ENCODE measurements at places on chromosomes 5 and 9. TPM values are rescaled to one million over a fixed set of nuclear protein-coding genes. Genes with fewer than 3 reads are reported as not detected.

DNA sequence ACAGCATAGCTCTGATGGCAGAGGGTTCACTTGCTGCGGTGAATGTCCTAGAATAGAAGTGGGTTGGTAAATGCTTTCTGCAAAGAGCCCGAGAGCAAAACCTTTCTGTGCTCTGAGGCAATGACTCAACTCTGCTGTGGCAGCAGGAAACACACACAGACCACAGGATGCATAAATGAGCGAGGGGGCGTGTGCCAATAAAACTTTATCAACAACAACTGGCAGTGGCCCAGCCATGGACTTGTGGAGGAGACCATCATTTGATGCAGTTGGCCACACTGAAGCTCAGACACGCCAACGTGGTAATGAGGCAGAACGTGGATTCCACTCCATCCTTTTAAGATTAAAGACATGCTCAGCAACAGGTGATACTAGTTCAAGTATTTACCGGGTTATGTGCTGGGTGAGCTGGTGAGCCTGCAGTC is 6.8 kb downstream of the MRPL36 start:
- H3K36me3 ChIP-seq, result peaks cover 8% of the 10 kb centered on the region
- H3K4me1 ChIP-seq, result peaks cover 7% of the 10 kb centered on the region
- H3K4me3 ChIP-seq, result no peak overlapping the region
- H3K27me3 ChIP-seq, result no peaks in the 10 kb centered on the region
- H3K27ac ChIP-seq, result no peak overlapping the region

- no peak overlapping the region for H3K4me3 ChIP-seq
- H3K27ac ChIP-seq, result no peak overlapping the region
- no peaks in the 10 kb centered on the region for H3K4me1 ChIP-seq
- H3K27me3 ChIP-seq, result no peaks in the 10 kb centered on the region
- H3K36me3 ChIP-seq, result no peaks in the 10 kb centered on the region
Measured at GRCh38 chr5:2651116-2651515, 100.4 kb downstream of the IRX2 start.

INSL6 gene
- not detected for total RNA-seq

GRCh38 chr9:27328483-27328882 is 31.5 kb upstream of the EQTN start:
- H3K36me3 ChIP-seq, result no peaks in the 10 kb centered on the region
- DNase-seq, result no peak
- no peak overlapping the region for H3K4me3 ChIP-seq
- H3K27me3 ChIP-seq, result no peaks in the 10 kb centered on the region
- H3K27ac ChIP-seq, result no peak overlapping the region

- H3K27ac ChIP-seq, result no peak overlapping the region
- H3K4me1 ChIP-seq, result no peaks in the 10 kb centered on the region
- H3K36me3 ChIP-seq, result no peaks in the 10 kb centered on the region
- no peaks in the 10 kb centered on the region for H3K27me3 ChIP-seq
Measured at GRCh38 chr5:18772475-18772874, 1138.2 kb downstream of the TAF11L14 start.

IGIP gene
- 24.7 TPM for total RNA-seq

MFAP3 gene
- total RNA-seq, result 25.7 TPM

SPATA31E1 gene
- total RNA-seq, result not detected

GRCh38 chr5:140134277-140134935 is 8.7 kb downstream of the IGIP start:
- no peak for DNase-seq
- H3K27ac ChIP-seq, result no peak overlapping the region
- H3K4me3 ChIP-seq, result no peak overlapping the region
- H3K27me3 ChIP-seq, result no peaks in the 10 kb centered on the region

DNA sequence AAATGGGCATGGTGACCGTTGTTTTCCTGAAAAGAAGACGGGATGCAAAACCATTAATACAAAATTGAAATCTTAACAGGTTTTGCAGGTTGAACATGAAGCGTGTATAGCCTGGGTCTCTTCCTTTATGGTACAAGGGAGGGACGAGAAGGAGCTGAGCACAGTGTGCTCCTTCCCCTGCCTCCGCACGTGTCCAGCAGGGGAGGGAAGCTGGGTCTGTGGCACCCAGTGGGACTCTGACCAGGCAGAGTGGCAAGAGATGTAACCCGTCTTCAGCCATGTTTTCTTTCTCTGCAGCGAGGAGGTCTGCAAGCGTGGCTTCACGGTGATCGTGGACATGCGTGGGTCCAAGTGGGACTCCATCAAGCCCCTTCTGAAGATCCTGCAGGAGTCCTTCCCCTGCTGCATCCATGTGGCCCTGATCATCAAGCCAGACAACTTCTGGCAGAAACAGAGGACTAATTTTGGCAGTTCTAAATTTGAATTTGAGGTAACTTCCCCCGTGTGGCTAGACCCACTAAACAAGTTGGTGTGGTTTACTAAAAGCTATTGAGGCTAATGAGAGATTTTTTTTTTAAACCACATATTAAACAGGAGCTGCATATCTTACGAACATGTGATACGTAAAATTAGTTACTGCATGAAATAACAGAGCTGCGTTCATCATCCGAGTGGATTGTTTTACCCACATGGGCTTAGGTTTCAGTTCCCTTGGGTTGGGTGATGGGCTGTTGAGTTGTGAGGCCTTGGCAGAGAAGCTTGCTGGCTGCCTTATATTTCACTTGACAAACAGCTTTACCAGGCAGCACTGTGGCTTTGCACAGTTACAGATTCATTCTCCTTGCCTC is 143.7 kb downstream of the TRIO start:
- no peak overlapping the region for H3K4me3 ChIP-seq
- no peak overlapping the region for H3K27ac ChIP-seq
- peaks cover 5% of the 10 kb centered on the region for H3K36me3 ChIP-seq
- no peak for DNase-seq
- no peaks in the 10 kb centered on the region for H3K27me3 ChIP-seq
- peaks cover 35% of the 10 kb centered on the region for H3K4me1 ChIP-seq

- DNase-seq, result no peak
- no peaks in the 10 kb centered on the region for H3K4me1 ChIP-seq
- no peaks in the 10 kb centered on the region for H3K27me3 ChIP-seq
- H3K27ac ChIP-seq, result no peak overlapping the region
- H3K36me3 ChIP-seq, result no peaks in the 10 kb centered on the region
- no peak overlapping the region for H3K4me3 ChIP-seq
Measured at GRCh38 chr9:24765025-24765756, 219.5 kb upstream of the IZUMO3 start.

SLC2A6 gene
- 2.7 TPM for total RNA-seq

DNA sequence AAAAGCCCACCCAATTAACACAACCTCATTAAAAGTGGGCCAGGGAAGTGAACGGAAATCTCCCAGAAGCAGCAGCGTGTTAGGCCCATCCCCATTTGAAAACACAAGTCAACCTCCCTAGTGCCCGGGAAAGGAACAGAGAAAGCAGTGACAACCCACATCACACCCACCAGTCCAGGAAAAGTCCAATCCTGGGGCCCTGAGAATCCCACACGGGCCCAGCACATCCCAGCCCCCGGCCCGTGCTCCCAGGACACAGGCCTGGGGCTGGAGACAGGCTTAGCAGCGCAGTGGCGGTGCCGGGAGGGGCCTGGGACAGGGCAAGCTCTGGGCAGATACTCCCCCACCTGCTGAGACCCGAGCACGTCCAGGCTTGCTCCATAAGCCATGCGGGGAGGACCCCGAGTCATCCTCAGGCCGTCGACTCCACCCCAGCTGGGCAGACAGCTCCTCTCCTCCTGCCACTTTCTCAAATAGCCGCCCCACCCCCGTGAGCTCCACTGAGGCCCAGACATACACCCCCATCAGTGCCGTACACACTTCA is 101.0 kb downstream of the KCNT1 start:
- no peaks in the 10 kb centered on the region for H3K36me3 ChIP-seq
- no peak overlapping the region for H3K27ac ChIP-seq
- no peaks in the 10 kb centered on the region for H3K4me1 ChIP-seq
- H3K4me3 ChIP-seq, result no peak overlapping the region
- no peaks in the 10 kb centered on the region for H3K27me3 ChIP-seq
- no peak for DNase-seq

C9 gene
- not detected for total RNA-seq

- peak; percentile 89 for DNase-seq
- H3K4me3 ChIP-seq, result no peak overlapping the region
- peaks cover 15% of the 10 kb centered on the region for H3K4me1 ChIP-seq
- H3K36me3 ChIP-seq, result no peaks in the 10 kb centered on the region
- no peaks in the 10 kb centered on the region for H3K27me3 ChIP-seq
Measured at GRCh38 chr9:96232539-96233241, 69.3 kb downstream of the HSD17B3 start.

GRCh38 chr5:97297063-97297703 is 114.1 kb upstream of the RIOK2 start:
- DNase-seq, result no peak

PCAT7 gene
- total RNA-seq, result not detected

GRCh38 chr9:112288029-112288428 is 45.4 kb downstream of the PTBP3 start:
- no peaks in the 10 kb centered on the region for H3K36me3 ChIP-seq
- DNase-seq, result no peak
- no peaks in the 10 kb centered on the region for H3K27me3 ChIP-seq
- H3K4me1 ChIP-seq, result no peaks in the 10 kb centered on the region

GRCh38 chr5:880816-881550 is 11.6 kb downstream of the BRD9 start:
- no peak overlapping the region for H3K27ac ChIP-seq
- DNase-seq, result peak; percentile 40
- peaks cover 36% of the 10 kb centered on the region for H3K36me3 ChIP-seq
- no peaks in the 10 kb centered on the region for H3K27me3 ChIP-seq

DNA sequence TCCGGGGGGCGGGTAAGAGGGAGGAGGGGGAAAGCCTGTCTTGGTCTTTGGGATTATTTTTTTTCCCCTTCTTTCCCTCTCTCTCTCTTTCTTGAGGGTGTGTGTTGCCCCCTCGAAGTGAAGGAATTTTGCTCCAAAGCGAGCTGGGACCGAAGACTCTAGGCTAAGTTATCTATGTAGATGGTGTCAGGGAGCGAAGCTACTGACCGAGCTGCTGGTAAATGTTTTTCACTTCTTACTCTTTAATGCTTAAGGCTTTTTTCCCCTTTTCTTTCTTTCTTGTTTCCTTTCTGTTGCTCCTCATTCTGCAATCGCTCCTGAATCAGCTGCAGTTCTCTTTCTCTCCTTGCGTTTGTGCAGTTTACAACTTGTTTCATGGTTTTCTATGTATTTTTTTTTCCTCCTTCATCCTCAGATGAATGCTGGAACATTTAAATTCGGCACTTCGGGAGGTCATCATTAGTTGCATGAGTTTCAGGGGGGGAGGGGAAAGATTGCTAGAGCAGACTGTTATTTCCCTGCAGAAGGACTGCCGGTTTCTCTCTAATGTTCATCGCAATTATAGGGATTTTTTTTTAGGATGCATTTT is 1312.0 kb upstream of the WWC1 start:
- H3K36me3 ChIP-seq, result no peaks in the 10 kb centered on the region
- DNase-seq, result no peak
- H3K4me1 ChIP-seq, result peaks cover 11% of the 10 kb centered on the region
- no peaks in the 10 kb centered on the region for H3K27me3 ChIP-seq
- peak overlapping the region; percentile 60 for H3K4me3 ChIP-seq
- H3K27ac ChIP-seq, result peak overlapping the region; percentile 74

GRCh38 chr5:112703866-112704820 is 33.5 kb upstream of the APC start:
- H3K27ac ChIP-seq, result peak overlapping the region; percentile 56
- no peaks in the 10 kb centered on the region for H3K27me3 ChIP-seq
- no peak overlapping the region for H3K4me3 ChIP-seq
- no peaks in the 10 kb centered on the region for H3K36me3 ChIP-seq

LHX3 gene
- total RNA-seq, result not detected

GRCh38 chr9:127644146-127644827 is 32.2 kb downstream of the STXBP1 start:
- DNase-seq, result no peak
- no peak overlapping the region for H3K27ac ChIP-seq
- H3K36me3 ChIP-seq, result no peaks in the 10 kb centered on the region
- H3K4me3 ChIP-seq, result no peak overlapping the region
- no peaks in the 10 kb centered on the region for H3K27me3 ChIP-seq
- H3K4me1 ChIP-seq, result peaks cover 9% of the 10 kb centered on the region

TAL2 gene
- not detected for total RNA-seq

DNA sequence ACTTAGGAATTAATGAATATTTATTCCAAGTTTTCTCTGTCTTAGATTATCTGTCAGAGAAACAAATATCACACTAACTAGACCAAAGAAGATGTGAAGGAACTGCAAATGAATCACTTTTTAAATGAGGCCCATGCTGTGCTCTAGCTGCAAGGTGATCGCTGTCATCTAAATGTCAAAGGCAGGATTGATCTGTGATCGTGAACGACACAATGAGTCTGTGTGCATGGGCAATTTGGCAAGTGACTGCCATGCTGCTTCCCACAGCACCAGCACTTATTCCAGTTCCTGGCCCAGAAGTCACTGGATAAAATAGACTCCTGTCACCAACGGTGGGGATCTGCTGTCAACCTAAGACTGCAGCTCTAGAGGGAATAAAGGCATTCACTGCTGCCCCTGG is 141.2 kb downstream of the TRIM36 start:
- H3K27me3 ChIP-seq, result no peaks in the 10 kb centered on the region
- no peak for DNase-seq
- H3K27ac ChIP-seq, result no peak overlapping the region
- H3K4me3 ChIP-seq, result no peak overlapping the region

- no peak overlapping the region for H3K27ac ChIP-seq
- no peak overlapping the region for H3K4me3 ChIP-seq
- H3K4me1 ChIP-seq, result peaks cover 20% of the 10 kb centered on the region
- H3K36me3 ChIP-seq, result peaks cover 9% of the 10 kb centered on the region
- no peaks in the 10 kb centered on the region for H3K27me3 ChIP-seq
Measured at GRCh38 chr5:138180841-138181240, 1.9 kb downstream of the KIF20A start.

- peaks cover 5% of the 10 kb centered on the region for H3K4me1 ChIP-seq
- H3K36me3 ChIP-seq, result no peaks in the 10 kb centered on the region
- H3K4me3 ChIP-seq, result no peak overlapping the region
- no peak for DNase-seq
Measured at GRCh38 chr9:98890256-98890655, 53.5 kb upstream of the COL15A1 start.

IFNA6 gene
- not detected for total RNA-seq

HTR1A gene
- total RNA-seq, result not detected

DNA sequence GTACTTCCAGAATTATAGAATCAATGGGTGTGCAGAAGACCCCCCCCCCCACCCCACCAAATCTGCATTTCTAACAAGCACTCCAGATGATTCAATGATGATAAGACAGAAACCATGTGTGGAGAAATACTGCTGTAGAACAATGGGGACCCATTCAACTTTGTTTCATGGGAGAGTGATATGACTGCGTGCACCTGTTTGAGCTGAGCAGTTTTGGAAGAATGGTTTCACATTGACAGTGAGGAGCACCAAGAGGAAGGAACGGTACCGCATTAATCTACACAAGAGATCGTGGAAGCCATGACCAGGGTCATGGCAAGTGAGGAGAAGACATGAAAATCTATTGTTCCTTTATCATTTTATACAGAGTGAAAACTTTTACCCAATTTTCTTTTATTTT is 202.7 kb downstream of the CD180 start:
- no peak overlapping the region for H3K4me3 ChIP-seq
- no peak overlapping the region for H3K27ac ChIP-seq
- no peaks in the 10 kb centered on the region for H3K36me3 ChIP-seq
- no peaks in the 10 kb centered on the region for H3K27me3 ChIP-seq

- no peak overlapping the region for H3K4me3 ChIP-seq
- no peak for DNase-seq
- no peaks in the 10 kb centered on the region for H3K27me3 ChIP-seq
- H3K27ac ChIP-seq, result no peak overlapping the region
- no peaks in the 10 kb centered on the region for H3K4me1 ChIP-seq
Measured at GRCh38 chr9:3403315-3403714, 122.5 kb downstream of the RFX3 start.

GRCh38 chr9:100379862-100380261 is 27.1 kb upstream of the TEX10 start:
- H3K36me3 ChIP-seq, result no peaks in the 10 kb centered on the region
- no peaks in the 10 kb centered on the region for H3K27me3 ChIP-seq
- no peak for DNase-seq
- no peak overlapping the region for H3K27ac ChIP-seq
- H3K4me1 ChIP-seq, result no peaks in the 10 kb centered on the region
- H3K4me3 ChIP-seq, result no peak overlapping the region
